Activated T-cell treated with anti-CD3 and anti-CD28 coated beads, Interleukin-2, amount 50 U/mL, for 24 hours (primary cell): ENCODE measurements at places on chromosomes 7 and 10.

DNA sequence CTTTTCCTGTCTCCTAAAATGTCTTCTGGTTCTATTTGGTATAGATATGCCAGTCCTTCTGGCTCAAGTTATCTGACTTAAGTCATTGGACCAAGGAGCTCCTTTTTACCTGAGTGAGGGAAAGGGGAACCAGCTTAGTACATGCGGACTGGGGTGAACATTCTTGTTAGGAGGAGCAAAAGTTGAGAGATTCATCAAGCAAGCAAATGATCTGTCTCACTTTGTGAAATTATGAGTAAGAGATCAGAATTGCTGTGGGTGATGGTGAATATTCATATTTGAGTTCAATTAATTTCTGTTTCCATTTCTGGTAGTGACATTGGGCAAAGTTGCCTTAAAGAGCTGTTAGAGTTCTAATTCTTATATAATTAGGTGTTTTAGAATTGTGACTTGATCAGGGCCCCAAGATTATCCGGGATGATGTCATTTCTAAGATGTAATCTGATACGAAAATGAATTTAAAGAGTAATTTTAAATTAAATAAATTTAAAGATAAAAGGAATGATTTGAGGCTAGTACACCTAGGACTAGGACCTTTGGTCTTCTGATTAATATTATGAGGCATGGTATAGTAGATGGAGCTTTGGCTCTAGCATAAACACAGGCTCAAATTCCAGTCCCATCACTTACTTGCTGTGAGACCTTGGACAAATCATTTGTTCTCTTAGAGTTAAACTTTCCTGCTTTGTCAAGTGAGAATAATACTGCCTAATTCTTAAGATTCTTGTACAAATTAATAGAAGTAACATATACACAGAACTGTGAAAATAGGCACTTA, 60.4 kb upstream of the STRIP2 start:
- DNase-seq: no peak

DNA sequence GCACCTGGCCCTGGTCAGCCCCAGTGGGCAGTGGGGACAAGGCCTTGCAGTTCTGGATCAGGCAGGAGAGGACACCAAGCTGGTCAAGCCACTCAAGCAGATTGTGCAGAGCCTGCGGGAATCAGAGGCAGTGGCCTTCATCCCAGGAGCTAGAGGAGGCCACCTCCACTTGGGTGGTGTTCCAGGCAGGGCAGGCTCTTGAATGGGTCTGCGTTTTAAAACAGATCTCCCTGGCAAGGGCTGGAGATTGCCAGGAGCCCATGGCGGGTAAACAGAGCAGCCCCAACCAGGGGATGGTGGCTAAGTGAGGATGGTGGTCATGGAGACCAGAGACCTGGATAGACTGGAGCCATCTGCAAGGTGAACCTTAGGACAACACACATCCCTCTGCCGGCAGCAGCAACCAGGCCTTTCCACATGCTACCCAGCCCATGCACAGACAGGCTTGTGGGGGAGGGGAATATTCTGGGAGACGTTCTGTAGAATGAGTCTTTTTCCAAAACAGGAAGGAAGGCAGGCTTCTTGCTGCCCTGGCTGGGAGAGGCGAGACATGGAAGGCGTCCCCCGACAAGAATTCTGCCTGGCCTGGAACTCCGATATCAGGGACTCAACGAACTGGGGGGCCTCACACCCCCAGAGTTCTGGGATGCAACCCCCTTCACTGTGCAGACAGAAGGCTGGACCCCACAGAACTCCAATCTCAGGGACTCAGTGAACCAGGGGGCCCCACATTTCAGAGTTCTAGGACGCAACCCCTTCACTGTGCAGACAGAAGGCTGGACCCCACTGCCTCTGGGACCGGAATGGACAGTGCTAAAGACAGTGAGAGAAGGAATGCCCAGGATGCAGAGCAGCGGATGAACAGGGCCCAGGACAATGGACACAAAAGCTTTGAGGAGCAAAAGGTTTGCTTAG, 264.8 kb downstream of the PTPRN2 start:
- no peak for DNase-seq

DNA sequence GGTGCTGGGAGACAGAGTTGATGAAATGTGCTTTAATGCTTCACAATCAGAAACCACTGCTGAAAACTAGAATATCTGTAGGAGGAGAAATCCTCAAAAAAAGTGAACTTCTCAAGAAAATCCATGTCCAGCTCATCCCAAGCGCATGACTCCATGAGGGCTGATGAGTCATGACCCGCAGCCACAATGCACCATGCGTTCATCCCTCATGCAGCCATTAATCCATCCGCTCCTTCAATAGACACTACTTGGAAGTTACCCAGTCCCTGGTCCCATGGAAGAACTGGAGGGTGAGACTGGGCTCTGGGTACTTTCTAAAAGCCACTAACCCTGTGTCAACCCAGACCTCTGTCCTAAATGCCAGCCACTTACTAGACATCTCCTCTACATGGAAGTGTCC, 24.4 kb downstream of the TMEM273 start:
- no peak for DNase-seq

- DNase-seq: no peak
These were observed 2.9 kb downstream of the MIOS start for GRCh38 chr7:7569615-7570014.

DNA sequence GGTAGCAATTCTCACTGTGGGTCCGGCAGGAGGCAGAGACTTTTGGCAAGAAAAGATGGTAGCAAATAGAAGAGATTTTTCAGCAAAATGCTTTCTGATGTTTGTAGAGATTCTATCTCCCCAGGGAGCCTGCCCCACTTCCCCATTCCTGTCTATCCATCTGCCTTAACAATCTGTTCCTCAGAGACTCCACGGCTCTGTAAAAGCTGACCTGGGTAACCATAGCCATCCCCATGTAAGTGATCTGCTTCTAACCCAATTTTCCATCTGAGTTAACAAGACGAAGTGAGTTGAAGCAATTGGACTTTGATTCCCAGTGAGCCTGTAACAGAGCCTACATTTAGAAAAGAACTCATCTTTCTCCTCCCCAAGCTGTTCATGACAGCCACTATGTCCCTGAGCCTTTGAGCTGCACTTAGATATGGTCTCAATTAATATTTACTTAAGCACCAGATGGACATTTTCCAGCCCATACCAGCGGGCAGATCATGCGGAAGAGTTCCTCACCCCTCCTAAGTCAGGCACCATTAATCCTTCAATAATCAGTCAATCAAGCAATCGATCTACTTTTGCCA, 896.1 kb downstream of the CCSER2 start:
- DNase-seq: no peak

GRCh38 chr10:100872034-100872791, 40.5 kb upstream of the SLF2 start:
- peak; percentile 72 for DNase-seq

- no peak for DNase-seq
These were observed 8.0 kb downstream of the COL17A1 start for GRCh38 chr10:104077663-104078151.

DNA sequence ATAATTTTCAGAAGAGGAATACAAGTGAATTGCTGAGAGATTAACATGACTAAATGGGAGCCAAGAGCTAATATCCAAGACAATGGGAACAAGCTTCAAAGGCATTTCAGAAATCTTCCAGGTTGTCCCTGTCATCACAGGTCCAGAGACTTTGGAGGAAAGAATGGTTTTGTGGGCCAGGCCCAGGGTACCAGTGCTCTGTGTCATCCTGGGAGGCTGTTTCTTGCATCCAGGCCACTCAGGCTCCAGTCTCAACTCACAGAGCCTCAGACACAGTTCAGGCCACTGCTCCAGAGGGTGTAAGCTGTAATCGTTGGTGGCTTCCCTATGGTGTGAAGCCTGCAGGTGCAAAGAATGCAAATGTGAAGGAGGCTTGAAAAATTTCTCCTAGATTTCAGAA, 170.4 kb upstream of the NRG3 start:
- no peak for DNase-seq

DNA sequence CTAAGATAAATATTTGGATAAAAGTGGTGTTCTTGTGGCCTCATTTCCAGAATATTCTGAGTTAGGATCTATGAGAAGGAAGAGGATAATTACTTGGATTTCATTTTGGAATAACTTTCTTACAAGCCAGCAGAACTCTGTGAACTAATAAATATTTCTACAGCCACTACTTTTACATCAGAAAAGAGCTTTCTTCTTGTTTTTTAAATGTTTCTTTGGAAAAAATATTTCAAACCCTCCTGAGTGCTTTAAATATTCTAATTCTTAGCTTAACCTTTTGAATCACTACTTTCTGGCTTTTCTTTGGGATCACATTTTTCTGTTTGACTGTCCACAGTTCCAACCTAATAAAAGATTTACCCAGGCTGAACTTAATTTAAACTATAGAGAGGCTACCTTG, 279.2 kb upstream of the PHYHIPL start:
- no peak for DNase-seq
